CD4-positive, alpha-beta memory T cell (primary cell): ENCODE measurements at places on chromosomes 3 and 15.

GRCh38 chr15:61049934-61050333 is 179.2 kb downstream of the RORA start:
- no peak for DNase-seq

- no peak for DNase-seq
Observed at GRCh38 chr3:20190991-20191390, 5.0 kb upstream of the SGO1 start.

DNA sequence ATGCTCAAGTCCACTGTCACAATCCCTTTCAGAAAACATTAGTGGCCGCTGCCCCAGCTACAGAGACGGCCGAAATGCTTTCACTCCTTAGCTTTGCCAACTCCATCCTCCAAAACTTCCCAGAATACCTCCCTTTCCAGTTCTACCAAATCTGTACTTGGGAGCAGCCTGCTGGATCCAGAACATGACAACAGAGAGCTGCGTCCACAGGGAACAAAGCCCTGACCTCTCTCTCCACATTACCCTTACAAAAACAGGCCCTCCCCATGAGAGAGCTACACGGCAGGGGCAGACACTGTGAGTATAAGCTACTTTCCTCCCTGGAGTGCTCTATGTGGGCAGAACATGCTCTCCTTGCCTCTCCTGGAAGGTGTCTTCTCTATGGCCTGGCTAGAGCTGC is 6.3 kb downstream of the RBM15B start:
- no peak for DNase-seq

- no peak for DNase-seq
Observed at GRCh38 chr3:161082063-161082462, 23.1 kb downstream of the B3GALNT1 start.

- no peak for DNase-seq
Observed at GRCh38 chr15:60363087-60363549, 34.7 kb downstream of the ANXA2 start.

GRCh38 chr3:133663569-133664313 is 2.0 kb upstream of the TOPBP1 start:
- DNase-seq = peak; percentile 43

GRCh38 chr15:49860101-49860500 is 239.3 kb downstream of the DTWD1 start:
- DNase-seq = no peak

DNA sequence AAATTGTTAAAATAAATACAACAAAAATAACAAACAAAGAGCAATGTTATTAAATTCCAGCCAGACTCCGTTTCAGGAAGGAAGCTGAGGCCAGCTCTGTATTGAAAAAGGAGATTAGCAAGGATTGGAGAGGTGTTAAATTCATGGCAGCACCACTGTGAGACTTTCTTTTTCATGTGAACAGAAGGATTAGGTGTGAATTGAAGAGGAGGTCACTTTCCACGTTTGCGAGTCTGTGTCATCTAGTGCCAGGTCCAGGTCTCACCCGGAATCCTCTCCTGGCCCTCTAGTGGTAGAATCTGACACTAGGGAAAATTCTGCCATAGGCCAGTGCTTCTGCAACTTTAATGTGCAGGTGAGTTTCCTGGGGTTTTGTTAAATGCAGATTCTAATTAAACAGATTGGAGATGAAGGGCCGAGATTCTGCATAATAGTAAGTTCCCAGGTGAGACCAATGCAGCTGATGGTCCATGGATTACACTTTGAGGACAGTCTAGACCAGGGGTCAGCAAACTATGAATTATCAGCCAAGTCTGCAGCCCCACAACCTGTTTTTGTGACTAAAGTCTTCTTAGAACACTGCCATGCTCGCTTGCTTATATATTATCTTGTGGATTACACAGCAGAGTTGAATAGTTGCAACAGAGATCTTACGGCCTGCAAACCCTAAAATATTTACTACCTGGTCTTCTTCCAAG is 9.2 kb upstream of the SLC6A1 start:
- DNase-seq = no peak

DNA sequence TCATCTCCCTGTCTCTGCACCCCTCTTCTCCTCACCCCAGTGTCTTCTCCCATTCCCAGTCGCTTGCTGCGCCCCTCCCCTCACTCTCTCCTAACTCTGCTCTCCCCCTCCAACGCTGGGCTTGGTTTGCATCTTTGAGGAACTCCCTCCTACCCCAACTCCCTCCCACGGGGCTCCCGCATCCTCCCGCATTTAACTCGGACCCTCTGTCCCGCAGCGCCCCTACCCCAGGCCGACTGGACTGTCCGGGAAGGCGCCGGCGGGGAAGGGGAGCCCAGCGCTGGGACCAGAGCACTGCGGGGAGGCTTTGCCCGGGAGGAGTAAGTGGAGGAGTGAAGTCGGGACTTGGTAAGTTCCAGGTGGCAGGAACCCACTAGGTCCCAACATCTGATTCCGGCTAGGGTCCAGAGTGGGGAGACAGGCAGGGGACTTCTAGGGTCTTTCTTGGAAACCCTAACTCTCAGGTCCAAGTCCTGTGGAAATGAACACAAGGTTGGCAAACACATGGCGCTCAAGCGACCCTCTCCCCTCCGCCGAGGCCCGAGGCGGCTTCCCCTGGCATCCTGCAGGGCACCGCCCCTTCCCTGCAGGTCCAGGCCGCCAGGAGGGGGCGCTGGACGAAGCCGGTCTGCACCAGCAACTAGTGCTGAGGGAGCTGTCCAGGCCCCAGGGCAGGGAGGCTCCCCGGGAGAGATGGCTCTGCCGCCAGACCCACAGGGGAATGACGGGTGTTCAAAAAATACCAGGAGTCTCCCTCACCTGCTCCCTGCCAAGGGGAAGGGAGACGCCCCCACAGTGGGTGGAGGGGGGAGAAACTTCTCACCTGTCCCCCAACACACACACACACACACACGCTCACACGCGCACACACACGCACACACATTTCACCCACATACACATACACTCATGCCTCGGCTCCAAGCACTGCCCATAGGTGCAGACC is 53.2 kb downstream of the LHFPL4 start:
- peak; percentile 44 for DNase-seq

DNA sequence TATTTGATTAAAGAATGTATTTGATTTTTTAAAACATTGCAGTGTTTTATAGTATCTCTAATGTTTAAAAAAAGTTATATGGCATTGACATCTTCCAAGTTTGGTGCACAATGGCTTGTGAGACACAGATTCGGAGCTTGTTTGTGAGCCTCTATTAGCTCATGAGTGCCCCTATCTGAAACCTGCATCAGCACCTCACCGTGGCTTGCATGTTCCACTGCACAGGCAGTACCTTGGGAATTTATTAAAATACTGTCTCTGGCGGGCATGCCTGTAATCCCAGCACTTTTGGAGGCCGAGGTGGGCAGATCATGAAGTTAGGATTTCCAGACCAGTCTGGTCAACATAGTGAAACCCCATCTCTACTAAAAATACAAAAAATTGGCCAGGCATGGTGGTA is 6.8 kb upstream of the RTP2 start:
- no peak for DNase-seq
